ENCODE measurements at places on chromosomes 4 and X. TPM values are rescaled to one million over a fixed set of nuclear protein-coding genes. Genes with fewer than 3 reads are reported as not detected.

GRCh38 chr4:160745126-160745525 lies 1418.7 kb downstream of the FSTL5 start:
- DNase-seq: no peak

Gene PRSS12
- total RNA-seq: not detected

Gene PPP2R2C
- total RNA-seq: not detected

- no peak for DNase-seq
Measured at GRCh38 chr4:100848841-100849240, 331.0 kb upstream of the EMCN start.

Gene SSX7
- total RNA-seq: not detected

GRCh38 chr4:40322811-40323210 lies 12.3 kb upstream of the CHRNA9 start:
- no peak for DNase-seq

Gene SLC16A2
- total RNA-seq: 0.16 TPM

Gene GTPBP6
- 62.5 TPM for total RNA-seq

DNA sequence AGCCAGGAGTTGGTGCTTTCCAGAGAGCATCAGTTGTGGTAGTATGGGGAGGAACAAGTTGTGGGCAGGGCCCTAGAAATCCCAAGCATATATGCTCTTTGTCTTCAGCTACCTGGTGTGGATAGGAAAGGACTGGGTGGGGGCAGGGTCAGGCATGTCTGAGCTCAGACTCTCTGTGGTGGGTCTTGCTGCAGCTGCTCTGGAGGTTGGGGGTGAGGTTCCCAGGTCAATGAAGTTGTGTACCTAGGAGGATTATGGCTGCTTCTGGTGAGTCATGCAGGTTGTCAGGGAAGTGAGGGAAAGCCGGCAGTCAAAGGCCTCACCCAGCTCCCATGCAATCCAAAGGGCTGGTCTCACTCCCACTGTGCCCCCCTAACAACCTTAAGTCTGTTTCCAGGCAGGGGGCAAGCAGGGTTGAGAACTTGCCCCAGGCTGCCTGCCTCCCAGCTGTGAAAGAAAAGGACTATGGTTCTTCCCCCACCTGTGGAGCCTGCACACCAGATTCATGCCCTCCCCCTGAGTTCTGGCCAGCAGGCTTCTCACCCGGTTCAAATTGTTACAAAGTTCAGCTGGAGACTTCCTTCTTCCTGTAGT lies 30.4 kb upstream of the QRFPR start:
- DNase-seq: no peak

Gene ADH6
- total RNA-seq: not detected

Data from CD8-positive, alpha-beta T cell (primary cell).